ENCODE measurements at places on chromosomes 1 and 21.

GRCh38 chr1:18974606-18975005 lies 18.1 kb upstream of the IFFO2 start:
- no peaks in the 10 kb centered on the region for H3K4me1 ChIP-seq
- no peak overlapping the region for H3K27ac ChIP-seq

DNA sequence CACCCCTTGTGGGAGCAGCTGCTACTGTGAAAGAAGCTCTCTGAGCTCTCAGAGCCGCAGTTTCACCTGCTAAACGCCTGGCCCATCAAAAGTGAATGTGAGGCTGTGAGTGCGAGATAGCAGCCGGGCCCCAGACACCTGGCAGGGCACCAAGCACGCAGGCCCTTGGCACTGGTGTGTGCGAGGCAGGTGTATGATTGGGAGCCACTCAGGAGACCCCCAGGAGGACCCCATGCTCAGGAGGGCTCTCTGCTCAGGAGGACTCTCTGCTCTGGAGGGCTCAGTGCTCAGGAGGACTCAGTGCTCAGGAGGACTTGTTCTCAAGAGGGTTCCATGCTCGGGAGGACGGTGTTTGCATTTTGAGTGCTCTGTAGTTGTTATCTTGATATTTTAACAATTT lies 14.3 kb upstream of the ADARB1 start:
- no peaks in the 10 kb centered on the region for H3K4me1 ChIP-seq
- H3K27me3 ChIP-seq = no peaks in the 10 kb centered on the region
- H3K36me3 ChIP-seq = no peaks in the 10 kb centered on the region
- no peak overlapping the region for H3K4me3 ChIP-seq

GRCh38 chr1:226788965-226789364 lies 49.9 kb upstream of the ITPKB start:
- no peak overlapping the region for H3K27ac ChIP-seq
- H3K4me3 ChIP-seq = no peak overlapping the region
- DNase-seq = no peak
- H3K27me3 ChIP-seq = no peaks in the 10 kb centered on the region
- H3K4me1 ChIP-seq = no peaks in the 10 kb centered on the region

DNA sequence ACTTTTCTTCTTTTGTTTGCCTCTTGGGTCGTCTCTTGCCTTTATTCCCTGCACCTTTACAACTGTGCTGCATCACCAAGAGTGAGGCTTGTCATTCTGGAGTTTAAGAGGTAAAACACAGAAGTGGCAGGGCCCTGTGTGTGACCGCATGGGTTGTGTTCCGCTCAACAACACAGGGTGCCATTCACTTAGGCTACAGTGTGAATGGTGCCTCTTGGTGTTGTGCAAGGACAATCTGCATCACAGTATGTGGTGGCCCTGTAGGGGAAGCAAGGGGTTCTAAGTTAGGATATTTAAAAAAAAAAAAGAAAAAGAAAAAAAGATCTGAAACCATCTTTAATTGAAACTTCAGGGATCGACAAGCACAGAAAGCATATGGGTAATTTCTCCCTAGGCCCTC lies 38.2 kb downstream of the BRINP2 start:
- no peak overlapping the region for H3K27ac ChIP-seq
- H3K36me3 ChIP-seq = no peaks in the 10 kb centered on the region

DNA sequence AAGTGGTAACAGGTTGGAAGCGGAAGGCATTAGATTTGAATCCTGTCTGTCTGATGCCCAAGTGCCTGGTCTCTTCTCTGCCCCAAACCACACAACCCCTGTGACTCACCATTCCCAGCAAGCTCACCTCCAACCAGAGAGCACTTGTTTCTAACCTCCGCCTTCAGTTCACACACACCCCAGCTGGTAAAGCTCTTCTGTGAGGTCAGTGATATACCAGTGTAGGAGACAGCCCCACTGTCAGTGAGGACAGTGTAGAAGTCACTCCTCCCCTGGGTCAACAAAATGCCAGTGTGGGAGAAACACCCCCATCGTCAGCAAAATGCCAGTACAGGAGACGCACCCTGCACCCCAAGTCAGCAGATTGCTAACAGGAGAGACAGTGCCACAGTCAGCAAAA lies 2.6 kb downstream of the RIMS3 start:
- no peaks in the 10 kb centered on the region for H3K36me3 ChIP-seq
- H3K27me3 ChIP-seq = no peaks in the 10 kb centered on the region
- H3K4me1 ChIP-seq = no peaks in the 10 kb centered on the region
- no peak for DNase-seq
- no peak overlapping the region for H3K27ac ChIP-seq

DNA sequence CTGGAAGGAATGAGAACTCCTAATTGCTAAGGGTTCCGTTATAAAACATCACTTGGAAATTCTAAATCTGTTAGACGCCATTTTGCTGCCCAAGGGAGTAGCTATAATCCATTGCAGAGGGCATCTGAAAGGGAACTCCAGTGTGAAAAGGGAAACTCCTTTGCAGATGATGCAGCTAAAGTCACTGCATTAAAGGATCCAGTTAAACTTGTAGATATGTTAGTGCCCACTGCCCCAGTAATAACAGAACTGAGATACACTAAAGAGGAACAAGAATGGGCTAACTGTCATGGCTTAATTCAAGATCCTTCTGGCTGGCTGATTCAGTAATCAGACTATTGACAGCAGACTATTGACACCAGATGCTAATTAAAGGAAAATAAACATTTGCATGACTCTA lies 81.8 kb upstream of the KIAA0040 start:
- H3K36me3 ChIP-seq = no peaks in the 10 kb centered on the region
- no peaks in the 10 kb centered on the region for H3K4me1 ChIP-seq
- no peak overlapping the region for H3K4me3 ChIP-seq
- no peak for DNase-seq
- no peak overlapping the region for H3K27ac ChIP-seq

DNA sequence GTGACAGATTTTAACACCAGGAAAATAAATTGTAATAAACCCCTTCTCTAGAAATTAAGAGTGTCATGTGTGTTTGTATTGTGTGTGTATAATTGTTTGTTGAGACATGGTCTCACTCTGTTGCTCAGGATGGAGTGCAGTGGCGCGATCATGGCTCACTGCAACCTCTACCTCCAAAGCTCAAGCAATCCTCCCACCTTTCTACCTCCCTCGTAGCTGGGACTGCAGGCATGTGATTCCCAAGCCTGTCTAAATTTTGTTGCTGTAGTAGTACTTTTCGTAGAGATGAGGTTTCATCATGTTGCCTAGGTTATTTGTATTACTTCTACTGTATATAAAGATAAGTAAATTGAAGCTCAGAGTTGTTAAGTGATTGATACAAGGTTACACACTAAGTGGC lies 68.5 kb upstream of the RAVER2 start:
- DNase-seq = no peak
- no peaks in the 10 kb centered on the region for H3K36me3 ChIP-seq
- no peak overlapping the region for H3K4me3 ChIP-seq
- H3K27me3 ChIP-seq = no peaks in the 10 kb centered on the region
- no peaks in the 10 kb centered on the region for H3K4me1 ChIP-seq
- H3K27ac ChIP-seq = no peak overlapping the region

DNA sequence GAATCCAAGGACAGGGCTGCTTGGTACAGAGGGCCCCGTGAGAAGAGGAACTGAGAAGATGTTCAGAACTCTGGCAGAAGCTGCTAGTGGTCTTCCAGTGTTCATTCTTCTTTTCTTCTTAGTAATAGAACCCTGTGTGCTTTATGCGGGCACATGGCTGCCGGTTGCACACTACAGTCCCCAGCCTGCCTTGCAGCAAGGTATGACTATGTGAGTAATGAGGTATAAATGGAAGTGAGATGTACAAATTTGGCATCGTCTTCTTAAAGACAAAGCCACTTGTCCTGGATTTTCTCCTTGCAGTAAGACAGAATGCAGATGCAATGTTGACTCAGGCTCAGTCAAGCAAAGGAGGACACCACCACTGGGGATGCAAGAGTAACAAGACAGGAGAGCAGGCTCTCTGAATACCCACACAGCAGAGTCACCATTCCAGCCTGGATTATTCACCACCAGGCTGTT lies 15.0 kb upstream of the ATP1B1 start:
- H3K4me1 ChIP-seq = no peaks in the 10 kb centered on the region
- no peaks in the 10 kb centered on the region for H3K36me3 ChIP-seq
- H3K27me3 ChIP-seq = no peaks in the 10 kb centered on the region

DNA sequence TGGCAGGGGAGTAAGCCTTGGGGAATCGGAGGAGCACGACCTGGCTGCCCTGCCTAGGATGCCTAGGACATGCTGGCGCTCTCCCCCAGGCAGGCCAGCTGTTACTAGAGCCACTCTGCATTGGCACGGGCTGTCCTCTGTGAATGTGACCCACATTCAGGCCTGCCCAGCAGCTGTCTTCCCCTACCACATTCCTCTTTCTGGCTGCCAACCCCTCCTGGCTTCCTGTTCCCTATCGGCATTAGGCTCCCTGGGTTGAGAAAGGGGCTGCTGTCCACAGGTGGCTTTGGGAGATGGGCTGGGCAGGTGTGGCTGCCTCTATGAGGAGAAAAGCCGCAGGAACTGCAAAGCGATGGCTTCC lies 2.3 kb upstream of the NFASC start:
- H3K4me3 ChIP-seq = no peak overlapping the region
- H3K4me1 ChIP-seq = peaks cover 13% of the 10 kb centered on the region
- H3K27me3 ChIP-seq = no peaks in the 10 kb centered on the region
- no peaks in the 10 kb centered on the region for H3K36me3 ChIP-seq
- H3K27ac ChIP-seq = no peak overlapping the region

DNA sequence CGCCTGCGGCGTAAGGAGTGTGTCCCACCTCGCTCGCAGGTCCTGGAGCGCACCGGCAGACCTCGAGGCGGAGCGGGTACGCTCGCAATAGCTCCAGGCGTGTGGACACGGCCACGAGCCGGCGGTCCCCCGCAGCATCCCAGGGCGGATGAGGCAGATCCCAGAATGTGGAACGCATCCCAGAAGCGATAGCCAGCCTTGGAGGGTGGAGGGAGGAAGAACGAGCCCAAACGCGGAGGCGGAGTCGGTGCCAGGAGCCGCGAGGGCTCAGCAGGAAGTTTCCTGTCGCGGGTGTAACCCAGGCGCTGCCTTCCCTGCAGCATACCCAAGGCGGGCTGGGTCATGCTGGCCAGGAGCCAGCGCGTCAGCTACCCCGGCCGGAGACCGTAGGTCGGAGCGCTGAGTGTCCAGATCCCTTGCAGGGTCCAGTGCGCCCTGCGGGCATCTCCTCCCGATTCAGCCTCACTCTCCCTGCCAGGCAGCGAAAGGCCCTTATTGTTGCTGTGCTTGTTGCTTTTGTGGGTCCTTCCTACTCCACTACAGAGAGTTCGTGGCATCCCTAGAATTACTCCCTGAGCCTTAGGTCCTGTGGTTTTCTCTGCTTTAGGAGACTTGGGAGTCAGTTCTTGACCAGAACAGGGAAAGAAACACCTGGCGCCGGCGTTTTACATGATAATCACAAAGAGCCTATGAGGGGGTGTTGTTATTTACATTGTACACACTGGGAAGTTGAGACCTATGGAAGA lies 27.7 kb downstream of the STYXL2 start:
- H3K27ac ChIP-seq = no peak overlapping the region
- H3K27me3 ChIP-seq = no peaks in the 10 kb centered on the region
- H3K4me3 ChIP-seq = peak overlapping the region; percentile 17
- DNase-seq = peak; percentile 24
- no peaks in the 10 kb centered on the region for H3K36me3 ChIP-seq

DNA sequence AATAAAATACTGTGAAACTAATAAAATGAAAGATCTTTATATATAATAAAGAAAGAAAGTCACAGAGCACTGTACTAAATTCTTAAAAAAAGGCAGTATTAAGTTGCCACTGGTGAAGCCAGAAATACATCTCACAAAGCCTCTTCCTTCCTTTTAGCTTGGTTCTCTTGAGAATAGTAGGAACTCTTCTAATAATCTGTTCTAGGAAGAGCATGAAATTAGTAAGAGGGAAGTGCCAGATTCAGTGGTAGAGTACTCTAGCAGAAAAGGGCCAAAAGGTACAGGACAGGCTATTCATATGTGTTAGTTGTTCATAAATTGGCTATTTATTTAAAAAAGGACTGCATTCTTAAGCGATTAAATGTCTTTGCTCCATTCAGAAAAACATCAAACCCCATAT lies 33.7 kb downstream of the CTTNBP2NL start:
- no peak for DNase-seq
- no peaks in the 10 kb centered on the region for H3K27me3 ChIP-seq
- H3K4me1 ChIP-seq = no peaks in the 10 kb centered on the region
- peak overlapping the region; percentile 53 for H3K27ac ChIP-seq
- no peak overlapping the region for H3K4me3 ChIP-seq

- no peaks in the 10 kb centered on the region for H3K4me1 ChIP-seq
- no peak overlapping the region for H3K27ac ChIP-seq
- no peak for DNase-seq
- H3K27me3 ChIP-seq = no peaks in the 10 kb centered on the region
- H3K36me3 ChIP-seq = no peaks in the 10 kb centered on the region
Measured at GRCh38 chr1:187032982-187033692, 204.4 kb downstream of the PLA2G4A start.

DNA sequence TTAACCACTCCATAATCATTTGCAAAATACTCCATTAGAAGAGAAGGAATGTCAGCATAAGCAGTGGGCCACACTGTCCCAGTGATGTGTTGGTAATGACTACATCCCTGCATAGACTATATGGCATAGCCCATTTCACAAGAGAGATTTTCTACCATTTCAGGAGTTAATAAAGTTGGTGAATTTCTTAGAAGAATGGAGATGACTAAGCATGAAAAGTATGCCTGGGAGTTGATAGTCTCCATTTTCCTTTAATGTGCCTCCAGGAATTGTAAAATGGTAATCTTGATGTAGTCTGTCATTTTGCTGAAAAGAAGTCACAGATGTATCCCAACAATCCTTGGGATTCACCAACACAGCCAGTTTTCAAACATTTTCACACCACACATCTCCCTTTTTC lies 608.8 kb upstream of the CHRM3 start:
- no peaks in the 10 kb centered on the region for H3K36me3 ChIP-seq
- no peaks in the 10 kb centered on the region for H3K4me1 ChIP-seq
- no peak overlapping the region for H3K27ac ChIP-seq
- no peak for DNase-seq
- no peaks in the 10 kb centered on the region for H3K27me3 ChIP-seq
- H3K4me3 ChIP-seq = no peak overlapping the region

GRCh38 chr1:160953030-160953429 lies 1.6 kb downstream of the ITLN2 start:
- no peaks in the 10 kb centered on the region for H3K36me3 ChIP-seq
- no peak overlapping the region for H3K4me3 ChIP-seq
- no peaks in the 10 kb centered on the region for H3K4me1 ChIP-seq
- H3K27me3 ChIP-seq = no peaks in the 10 kb centered on the region
- DNase-seq = no peak
- no peak overlapping the region for H3K27ac ChIP-seq

GRCh38 chr1:230892018-230892491 lies 23.7 kb upstream of the C1orf198 start:
- no peak overlapping the region for H3K27ac ChIP-seq
- H3K36me3 ChIP-seq = no peaks in the 10 kb centered on the region
- no peak for DNase-seq

GRCh38 chr1:240008298-240008697 lies 83.4 kb upstream of the FMN2 start:
- H3K27ac ChIP-seq = no peak overlapping the region
- no peaks in the 10 kb centered on the region for H3K36me3 ChIP-seq
- no peaks in the 10 kb centered on the region for H3K4me1 ChIP-seq
- H3K27me3 ChIP-seq = no peaks in the 10 kb centered on the region
- no peak overlapping the region for H3K4me3 ChIP-seq
